ENCODE measurements at places on chromosomes 3 and 15. TPM values are rescaled to one million over a fixed set of nuclear protein-coding genes. Genes with fewer than 3 reads are reported as not detected.

B3GNT5 gene
- 25.4 TPM for polyA plus RNA-seq

- DNase-seq: no peak
Measured at GRCh38 chr15:47719730-47720129, 2.4 kb downstream of the SEMA6D start.

DNA sequence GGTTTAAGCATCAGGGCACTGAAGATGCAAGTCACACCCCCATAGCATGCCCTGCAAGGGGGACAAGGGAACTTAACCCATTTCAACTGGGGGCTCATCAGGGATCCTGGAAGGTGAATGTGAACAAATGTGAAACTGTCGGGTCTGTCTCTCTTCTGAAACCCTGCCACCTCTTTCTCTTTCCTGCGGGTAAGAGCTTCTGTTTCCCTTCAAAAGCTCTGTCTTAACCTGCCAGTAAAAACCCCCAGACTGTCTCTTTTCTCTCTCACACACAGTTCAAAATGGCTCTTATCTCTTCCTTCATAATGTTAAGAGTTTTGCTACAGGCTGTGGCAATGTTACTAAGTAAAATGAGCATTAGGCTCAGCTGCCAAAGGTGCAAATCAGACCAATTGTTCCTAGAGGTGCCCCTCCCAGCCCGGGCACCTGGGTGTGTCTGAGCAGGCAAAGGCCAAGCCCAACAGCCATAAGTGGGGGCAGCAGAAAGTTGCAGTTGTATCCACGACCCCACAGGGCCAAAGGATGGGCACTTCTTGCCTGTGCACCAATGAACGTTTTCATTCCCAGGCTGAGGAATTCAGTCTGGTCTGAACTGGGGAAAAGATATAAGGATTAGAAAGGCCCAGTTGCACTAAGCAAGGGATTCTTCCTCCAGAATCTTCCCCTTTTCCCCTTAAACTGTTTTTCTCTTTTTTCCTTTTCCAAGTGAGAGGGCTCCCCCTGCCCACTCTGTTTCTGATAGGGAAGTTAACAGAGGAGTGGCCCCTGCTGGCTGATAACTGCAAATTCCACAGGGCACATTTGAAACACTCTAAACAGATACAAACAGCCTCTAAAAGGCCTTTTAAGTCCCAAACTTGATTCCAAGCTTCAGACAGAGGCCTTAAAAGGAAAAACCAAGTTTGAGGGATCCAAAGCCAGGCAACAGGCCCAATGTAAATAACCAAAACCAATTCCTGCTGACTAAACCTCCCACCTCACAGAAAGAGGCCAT is 113.8 kb upstream of the EPHA6 start:
- no peak for DNase-seq

- DNase-seq: no peak
Measured at GRCh38 chr15:52706091-52706490, 26.9 kb upstream of the ATOSA start.

DNA sequence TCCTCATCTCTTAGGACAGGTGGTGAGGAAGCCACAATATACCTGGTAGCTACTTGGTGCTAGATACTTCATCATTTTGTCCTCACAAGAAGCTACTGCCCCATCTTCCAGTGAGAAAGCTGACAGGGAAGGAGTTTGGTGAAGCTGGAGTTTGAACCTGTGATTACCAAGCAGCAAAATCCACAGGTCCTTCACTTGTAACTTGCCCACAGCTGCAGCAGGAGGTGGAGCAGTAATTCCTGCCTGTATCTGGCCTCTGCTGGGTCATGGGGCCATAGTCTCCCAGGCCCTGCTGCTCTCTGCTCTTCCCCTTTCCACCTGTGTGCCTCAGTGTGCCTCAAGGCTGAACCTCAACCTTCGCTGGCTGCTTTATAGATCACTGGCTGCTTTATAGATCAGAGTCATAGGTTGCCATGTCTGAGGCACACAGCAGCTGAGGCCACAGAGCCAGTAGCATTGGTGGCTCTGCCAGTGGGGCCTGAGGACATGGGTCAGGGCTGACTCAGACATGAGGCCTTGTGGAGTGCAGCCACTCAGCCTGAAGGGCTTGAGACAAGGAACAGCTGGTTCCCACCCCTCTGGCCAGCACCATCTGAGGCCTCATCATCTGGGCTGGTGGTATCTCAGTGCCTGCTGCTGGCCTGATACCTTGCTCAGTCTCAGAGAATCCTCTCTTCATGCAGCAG is 11.1 kb upstream of the CHRNB4 start:
- no peak for DNase-seq

DNA sequence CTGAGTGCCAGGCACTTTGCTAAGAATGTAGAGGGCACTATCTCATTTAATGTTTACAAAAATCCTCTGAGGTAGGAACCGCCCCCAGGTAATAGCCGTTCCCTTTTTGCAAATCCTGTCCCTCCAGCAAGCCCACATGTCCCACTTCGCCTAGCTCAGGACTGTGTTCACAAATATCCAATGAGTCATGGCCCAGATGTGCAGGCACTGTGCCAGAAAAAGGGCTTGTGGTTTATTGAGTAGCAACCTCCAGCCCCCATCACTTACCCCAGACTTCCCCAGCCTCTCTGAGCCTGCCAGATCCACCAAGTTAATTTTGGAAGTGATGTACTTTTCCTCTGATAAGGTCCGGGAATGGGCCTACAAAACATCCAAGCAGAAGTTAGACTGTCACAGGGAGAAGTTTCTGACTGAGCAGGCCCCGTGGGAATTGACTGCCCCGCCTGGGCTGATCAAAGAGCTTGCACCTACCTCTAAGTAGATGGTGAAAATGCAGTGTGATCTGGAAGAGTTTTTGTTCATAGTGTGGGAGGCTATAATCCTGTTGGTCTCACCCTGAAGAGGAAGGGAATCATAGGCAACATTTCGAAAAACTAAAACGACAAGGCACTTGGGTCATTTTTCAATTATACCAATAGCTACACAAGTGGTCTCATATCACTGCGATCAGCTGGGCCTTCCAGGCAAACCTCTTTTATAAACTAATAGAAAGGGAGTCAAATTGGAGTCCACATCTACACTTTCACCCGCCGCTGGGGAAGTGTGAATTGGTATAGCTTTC is 15.7 kb downstream of the KIF9 start:
- no peak for DNase-seq

ATR gene
- polyA plus RNA-seq: 26.9 TPM

DNA sequence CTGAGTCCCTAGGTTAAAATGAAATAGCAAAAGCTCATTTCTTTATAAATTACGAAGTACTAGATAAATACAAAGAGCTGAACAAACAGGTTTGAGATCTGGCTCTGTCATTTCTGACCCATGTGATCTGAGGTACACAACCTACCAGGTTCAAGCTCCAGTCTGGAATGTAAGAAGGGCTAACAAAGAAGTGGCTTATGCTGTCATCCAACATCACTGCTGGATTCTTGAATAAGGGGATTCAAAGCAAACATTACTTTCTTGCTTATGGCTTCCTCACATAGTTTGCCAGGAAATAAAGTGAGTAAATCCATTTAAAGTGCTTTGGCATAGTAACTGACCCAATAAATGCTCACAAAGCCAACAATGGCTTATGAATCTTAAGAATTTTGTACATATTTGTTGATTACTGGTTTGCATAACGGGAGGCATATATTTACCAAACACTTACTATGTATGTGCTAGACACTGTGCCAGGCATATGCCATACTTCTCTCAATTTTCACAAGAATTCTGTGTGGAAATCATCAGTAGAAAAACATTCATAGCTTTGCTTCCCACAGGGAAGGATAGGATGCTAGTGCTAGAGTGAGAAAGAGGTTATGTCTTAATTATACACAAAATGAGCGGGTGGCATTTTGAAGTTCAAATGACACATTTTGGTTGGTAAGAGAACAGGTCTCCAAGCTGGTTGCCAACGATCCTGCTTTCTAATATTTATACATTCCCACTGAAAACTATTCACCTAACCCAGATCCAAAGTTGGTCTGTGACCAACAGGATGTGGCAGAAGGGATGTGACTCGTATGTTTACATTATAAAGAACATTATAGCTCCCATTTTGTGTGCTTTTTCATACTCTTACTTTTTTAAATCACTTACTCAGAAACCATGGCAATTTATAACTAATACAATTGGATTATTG is 38.7 kb upstream of the CSPG5 start:
- no peak for DNase-seq

ARGFX gene
- not detected for polyA plus RNA-seq

DNASE1L3 gene
- 2.5 TPM for polyA plus RNA-seq

DNA sequence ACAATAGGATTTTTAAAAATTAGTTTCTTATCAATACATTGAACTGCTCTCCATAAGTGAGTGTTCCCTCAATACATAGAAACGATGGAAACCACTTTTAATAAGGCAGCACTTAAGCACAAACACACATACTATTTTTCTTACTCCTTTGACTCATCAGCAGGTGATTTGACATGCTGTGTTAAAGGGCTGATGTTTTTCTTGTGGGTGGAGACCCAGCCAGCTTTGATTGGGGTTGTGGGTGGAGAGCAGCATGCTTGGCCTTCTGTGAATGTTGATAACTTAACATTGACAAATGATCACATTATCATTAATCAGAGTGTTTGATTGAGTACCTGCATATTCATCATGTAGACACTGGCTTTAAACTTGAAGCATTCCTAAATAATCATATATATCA is 223.0 kb upstream of the DPH6 start:
- no peak for DNase-seq

PPP1R14D gene
- 0.93 TPM for polyA plus RNA-seq

- DNase-seq: no peak
Measured at GRCh38 chr3:14725013-14725412, 50.1 kb downstream of the C3orf20 start.

- DNase-seq: no peak
Measured at GRCh38 chr15:67512140-67512539, 8.8 kb upstream of the C15orf61 start.

- DNase-seq: no peak
Measured at GRCh38 chr3:127456471-127457093, 134.0 kb downstream of the TPRA1 start.

GRCh38 chr3:17655743-17656142 is 86.7 kb downstream of the TBC1D5 start:
- no peak for DNase-seq

GRCh38 chr15:44130778-44131177 is 64.3 kb downstream of the FRMD5 start:
- DNase-seq: no peak

DNA sequence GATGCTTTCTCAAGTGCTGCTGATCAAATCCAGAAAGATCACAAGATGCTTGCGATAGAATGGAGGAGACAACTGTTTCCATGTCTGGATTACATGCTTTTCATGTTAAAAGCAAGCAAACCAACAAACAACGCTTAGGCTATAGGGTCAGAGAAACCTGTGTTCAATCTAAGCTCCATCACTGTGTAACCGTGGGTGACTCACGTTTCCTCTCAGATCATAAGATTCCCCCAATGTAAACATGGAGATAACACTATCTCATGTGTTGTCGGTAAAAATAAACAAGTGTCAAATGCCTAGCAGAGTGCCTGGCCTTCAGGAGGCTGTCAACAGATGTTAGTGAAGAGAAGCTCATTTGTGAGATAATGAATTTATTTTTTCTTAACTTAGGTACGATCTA is 907.8 kb downstream of the NTRK3 start:
- DNase-seq: no peak

DNA sequence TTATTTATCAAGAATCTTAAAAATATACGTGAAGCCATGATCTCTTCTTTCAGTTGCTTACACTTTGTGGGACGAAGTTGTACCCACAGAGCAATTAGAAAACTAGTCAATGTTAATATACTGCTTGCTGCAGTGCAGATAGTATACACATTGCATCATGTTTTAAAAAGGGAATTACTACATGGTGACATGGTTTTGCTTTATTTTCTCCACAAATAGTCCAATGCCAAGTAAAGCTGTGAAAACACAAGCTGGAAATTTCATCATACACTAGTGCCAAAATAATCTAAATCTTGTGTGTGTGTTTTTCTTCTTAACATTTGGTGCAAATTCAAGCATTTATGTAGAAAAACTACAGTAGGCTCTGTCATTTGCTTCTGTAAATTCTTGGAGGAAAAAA is 233.0 kb downstream of the EPHA3 start:
- DNase-seq: no peak

- no peak for DNase-seq
Measured at GRCh38 chr3:38207254-38208003, 42.1 kb downstream of the OXSR1 start.

DNA sequence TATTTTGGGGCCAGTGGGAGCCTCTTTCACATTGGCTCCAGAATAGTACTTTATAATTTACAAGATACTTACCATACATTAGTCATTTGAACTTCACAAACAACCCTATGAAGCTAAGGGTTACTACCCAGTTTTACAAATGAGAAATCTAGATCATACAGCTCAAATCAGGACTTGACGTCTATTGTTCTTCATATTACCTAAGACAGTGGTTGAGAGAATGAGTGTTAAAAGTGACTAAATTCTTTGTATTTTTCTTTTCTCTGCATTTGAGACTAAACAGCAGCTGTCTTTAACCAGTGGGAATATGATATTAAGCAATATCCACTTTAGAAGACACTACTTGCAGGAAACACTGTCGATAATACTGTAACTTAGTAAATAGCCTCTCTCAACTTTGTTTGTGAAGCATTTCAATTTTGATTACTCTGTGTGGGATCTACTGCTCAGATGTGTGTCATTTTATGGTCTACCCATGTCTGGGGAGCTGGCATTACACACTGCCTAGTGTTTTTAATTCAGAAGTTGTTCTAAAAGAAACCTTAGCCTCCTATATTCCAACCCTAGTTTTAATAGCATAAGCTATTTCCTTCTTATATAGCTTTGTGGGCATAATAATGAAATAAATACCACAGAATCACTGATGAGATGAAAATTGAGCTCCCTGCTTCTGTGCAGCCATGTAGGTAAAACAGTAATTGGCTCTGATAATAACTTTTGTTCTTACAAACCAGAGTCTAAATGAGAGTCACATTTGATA is 45.9 kb downstream of the IQCH start:
- DNase-seq: no peak

PLOD2 gene
- polyA plus RNA-seq: 191 TPM

GRCh38 chr3:100401674-100402041 is 319 bp downstream of the LNP1 start:
- DNase-seq: no peak

SH2D7 gene
- polyA plus RNA-seq: 0.33 TPM

- DNase-seq: no peak
Measured at GRCh38 chr3:170735821-170736220, 134.2 kb downstream of the RPL22L1 start.

DNA sequence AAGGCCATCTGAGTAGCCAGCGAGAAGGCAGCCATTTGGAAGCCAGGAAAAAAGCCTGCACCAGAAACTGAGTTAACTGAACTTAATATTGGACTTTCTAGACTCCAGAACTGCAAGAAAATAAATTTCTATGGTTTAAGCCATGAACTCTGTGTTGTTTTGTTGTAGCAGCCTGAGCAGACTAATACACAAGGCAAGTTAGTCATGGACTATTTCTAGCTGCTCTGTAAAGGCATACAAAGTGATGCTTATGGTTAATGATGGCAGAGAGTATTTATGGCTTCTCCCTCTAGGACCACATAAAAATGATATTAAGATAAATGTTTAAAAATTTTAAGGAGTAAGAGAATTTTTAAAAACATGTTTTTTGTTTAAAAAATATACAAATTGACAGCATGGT is 37.1 kb downstream of the PROS1 start:
- DNase-seq: no peak

- no peak for DNase-seq
Measured at GRCh38 chr15:101813803-101814534, 2.0 kb downstream of the OR4F15 start.

- no peak for DNase-seq
Measured at GRCh38 chr15:70596354-70597055, 166.9 kb downstream of the UACA start.

MYH15 gene
- polyA plus RNA-seq: 0.32 TPM

GRCh38 chr3:16174976-16175901 is 759 bp downstream of the GALNT15 start:
- no peak for DNase-seq
